ENCODE measurements at places on chromosomes 6 and 20.

DNA sequence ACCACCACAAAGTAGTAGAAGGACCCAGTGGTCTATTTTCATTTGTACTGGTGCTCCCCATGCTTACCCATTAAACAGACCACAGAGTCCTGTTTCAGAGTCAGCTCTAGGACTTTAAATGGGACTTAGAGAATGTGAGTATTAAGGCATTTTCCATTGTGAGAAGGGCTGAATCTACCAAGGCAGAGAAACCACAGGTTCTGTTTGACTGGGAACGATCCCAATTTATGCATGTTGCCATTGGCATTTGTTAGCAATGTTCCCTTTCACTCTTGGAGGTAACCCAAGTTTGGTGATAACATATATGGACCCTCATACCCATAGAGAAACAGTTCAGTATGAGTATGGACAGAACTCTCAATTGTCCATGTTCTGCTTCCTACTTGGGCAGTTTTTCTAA is 672.8 kb downstream of the KIF16B start:
- no peak for DNase-seq

GRCh38 chr6:155561257-155561965 is 105.8 kb upstream of the NOX3 start:
- DNase-seq, result no peak

GRCh38 chr20:32467506-32468312 is 109.6 kb downstream of the ASXL1 start:
- DNase-seq, result no peak

GRCh38 chr20:58084566-58084965 is 143.9 kb downstream of the ANKRD60 start:
- no peak for DNase-seq

DNA sequence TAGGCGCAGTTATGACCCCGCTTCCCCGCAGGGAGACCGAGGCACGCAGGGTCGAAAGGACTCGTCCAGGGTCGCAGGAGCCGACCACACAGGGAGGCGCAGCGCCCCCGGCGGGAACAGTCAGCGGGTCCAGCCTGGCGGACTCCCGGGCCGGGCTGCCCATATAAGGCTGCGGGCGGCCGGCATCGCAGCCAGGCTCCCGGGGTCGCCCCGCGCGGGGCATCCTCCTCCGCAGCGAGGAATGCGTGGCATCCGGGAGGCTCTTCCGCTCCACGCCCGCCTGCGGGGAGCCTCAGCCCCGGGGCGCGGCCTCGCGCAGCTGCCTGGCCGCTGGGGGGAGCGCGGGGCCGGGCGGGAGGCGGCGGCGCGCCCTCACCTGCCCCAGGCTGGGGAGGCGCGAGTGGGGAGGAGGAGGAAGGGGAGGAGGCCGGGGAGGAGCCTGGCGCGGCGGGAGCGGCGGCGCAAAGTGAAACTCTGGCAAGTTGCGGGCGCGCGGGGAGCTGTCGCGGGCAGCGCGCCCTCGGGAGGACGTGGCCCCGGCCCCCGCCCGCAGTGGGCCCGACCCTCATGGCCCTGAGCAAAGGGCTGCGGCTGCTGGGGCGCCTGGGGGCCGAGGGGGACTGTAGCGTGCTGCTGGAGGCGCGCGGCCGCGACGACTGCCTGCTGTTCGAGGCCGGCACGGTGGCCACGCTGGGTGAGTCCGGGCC is at the start of gene SYNJ2:
SYNJ2 (plus strand) TSS at position 469 of the 707 bp plus-strand sequence; CDS start at position 568, 99 bp downstream.
- DNase-seq, result peak; percentile 58

DNA sequence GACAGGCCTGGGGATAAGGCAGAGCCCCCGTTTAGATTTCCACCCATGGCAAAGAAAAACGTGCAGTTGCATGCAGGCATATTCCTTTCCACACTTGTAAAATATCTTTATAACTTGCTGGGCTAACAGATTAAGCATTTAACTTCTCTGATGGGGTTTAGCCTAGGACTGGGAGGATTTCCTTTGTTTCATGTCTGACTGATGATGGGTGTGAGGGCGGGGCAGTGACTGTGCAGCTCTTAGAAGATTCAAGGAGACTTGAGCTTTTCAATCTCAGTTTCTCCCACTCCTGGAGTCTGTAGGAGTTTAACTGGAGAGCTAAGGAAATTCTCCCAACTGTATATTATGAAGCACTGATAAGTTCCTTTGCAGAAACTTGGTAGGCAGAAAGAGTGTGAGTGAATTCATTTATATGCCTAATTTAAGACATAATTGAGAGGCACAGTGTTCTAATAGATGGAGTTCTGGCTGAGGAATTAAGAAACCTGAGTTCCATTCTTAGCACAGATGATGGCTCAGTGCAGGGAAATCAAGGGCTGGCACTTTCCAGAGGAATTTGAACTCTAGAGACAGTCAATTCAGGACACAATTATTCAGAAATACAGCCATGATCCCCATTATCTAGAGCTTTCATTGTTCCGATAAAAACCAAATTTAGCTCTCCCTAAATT is 214.6 kb upstream of the CNR1 start:
- DNase-seq, result no peak

DNA sequence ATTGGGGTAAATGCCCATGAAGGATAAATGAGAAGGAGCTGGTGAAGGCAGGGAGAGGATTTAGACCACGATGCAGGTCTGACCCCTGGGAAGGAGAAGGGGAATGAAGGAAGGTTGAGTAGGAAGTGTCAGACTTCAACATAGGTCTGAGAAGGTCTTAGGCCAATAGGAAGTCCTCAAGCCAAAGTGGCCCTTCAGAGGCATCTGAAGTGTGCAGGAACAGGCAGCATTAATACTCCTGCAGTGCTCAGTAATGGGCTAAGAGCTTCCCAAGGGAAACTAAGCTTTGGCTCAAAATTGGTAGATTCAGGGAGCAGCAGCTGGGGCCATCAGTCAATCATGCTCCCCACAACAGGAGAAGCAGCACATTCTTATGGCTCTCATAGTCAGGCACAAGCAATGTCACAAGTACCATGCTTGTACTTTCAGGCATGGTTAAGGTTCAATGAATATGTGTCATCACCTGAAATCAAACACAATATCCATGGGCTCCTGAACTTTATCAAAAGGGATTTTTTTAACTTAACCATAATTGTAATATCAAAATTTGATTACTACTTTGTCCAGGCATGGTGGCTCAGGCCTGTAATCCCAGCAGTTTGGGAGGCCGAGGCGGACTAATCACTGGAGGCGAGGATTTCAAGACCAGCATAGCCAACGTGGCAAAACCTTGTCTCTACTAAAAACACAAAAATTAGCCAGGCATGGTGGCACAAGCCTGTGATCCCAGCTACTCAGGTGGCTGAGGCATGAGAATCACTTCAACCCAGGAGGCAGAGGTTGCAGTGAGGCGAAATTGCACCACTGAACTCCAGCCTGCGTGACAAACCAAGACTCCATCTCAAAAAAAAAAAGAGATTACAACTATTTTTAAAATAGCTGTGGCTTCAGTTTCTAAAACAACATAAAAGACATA is 9.9 kb downstream of the RALGAPA2 start:
- DNase-seq, result no peak
